Right atrium auricular region (tissue), 2 donors: ENCODE measurements at places on chromosomes 5 and 9. TPM values are rescaled to one million over a fixed set of nuclear protein-coding genes. Genes with fewer than 3 reads are reported as not detected.

Gene TAF11L10
- not detected for total RNA-seq

Gene ANKRD34B
- total RNA-seq, result not detected

Gene NIM1K
- 0.43 TPM for total RNA-seq

Gene PAPPA
- 5.7 TPM for total RNA-seq

Gene ATOX1
- 84.5 TPM for total RNA-seq

Gene CAPSL
- not detected for total RNA-seq

Gene GLDC
- total RNA-seq, result 0.39 TPM

Gene MSX2
- total RNA-seq, result 2.6 TPM
